ENCODE measurements at places on chromosomes 5 and 9.

DNA sequence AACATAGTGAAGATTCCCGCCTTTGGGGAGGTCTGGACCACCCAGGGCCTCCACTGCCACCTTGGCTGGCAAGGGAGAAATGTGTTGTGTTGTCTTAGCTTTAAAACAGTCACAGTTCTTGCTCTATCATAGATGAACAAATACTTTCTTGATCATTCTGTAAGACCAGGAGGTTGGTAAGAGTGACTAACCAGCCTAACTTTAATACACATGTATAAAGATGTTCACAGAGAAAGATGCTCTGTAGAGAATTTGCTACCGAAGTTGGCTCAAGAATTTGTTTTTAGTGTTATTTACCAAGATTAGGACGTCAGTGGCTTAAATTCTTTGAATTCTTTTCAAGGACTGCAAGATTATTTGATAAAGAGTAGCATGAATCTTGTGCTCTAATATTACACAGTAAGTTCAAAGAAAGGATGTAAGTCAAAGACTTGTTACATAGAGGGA, 28.4 kb downstream of the GLRX start:
- DNase-seq, result no peak

- DNase-seq, result no peak
Observed at GRCh38 chr5:155871623-155872022, 455.3 kb upstream of the SGCD start.

DNA sequence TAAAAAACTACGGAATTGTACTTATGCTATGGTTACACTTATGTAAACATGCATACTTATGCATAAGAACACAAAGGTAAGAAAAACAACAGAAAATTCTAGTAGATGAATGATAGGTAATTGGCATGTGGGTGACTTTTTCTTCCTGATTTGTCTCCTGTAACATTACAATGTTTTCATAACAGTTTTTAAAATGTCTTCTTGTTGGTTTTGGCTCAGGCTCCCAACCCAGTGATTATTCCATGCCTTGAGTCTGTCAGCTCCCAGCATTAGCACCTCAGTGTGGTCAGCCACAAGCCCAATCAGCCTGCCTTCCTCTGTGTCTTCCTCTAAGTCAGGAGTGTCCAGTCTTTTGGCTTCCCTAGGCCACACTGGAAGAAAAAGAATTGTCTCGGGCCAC, 7.9 kb upstream of the FOXE1 start:
- no peak for DNase-seq

GRCh38 chr9:69546265-69546664, 125.9 kb downstream of the APBA1 start:
- no peak for DNase-seq

GRCh38 chr5:39031041-39031440, 43.2 kb downstream of the RICTOR start:
- DNase-seq, result no peak

DNA sequence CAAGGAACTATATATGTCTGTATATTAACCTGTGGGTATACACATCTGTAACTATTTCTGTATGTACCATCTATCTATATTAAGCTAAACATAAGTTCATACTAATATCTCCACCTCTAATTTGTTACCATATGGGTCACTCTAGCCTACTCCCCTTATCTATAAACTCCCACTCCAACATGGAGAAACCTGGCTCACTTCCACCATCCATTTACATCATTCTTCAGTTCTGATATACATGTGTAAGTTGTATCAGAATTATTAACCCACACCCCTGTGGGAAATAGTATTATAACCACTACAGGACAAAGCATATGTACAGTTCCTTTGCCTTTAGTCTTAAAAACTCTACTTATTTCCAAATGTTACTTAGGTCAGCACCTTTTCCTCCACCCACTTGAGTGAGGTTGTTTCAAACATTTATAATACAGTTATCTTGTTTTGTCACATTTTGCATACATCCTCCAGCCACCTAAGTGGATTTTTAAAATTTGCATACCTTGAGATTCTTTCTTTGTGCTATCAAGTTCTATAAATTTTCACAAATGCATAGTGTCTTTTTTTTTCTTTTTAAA, 10.6 kb downstream of the NDFIP1 start:
- DNase-seq, result no peak

DNA sequence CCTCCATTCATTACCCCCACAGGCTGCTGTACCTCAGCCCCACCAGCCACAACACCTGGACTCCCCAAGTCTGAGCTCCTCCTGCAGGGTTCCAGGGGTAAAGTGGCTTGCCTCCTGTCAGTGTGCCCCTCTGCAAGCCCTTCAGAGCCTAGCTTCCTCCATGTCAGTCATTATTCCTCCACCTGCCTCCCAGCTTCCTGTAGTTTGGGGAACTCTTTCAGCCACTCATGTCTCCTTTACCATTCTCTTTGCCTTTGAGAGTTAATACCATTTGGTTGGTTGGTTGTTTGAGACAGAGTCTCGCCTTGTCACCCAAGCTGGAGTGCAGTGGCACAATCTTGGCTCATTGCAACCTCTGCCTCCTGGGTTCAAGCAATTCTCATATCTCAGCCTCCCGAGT, 36.2 kb downstream of the IRF1 start:
- no peak for DNase-seq

- no peak for DNase-seq
Observed at GRCh38 chr5:147248561-147248960, 13.7 kb downstream of the STK32A start.

DNA sequence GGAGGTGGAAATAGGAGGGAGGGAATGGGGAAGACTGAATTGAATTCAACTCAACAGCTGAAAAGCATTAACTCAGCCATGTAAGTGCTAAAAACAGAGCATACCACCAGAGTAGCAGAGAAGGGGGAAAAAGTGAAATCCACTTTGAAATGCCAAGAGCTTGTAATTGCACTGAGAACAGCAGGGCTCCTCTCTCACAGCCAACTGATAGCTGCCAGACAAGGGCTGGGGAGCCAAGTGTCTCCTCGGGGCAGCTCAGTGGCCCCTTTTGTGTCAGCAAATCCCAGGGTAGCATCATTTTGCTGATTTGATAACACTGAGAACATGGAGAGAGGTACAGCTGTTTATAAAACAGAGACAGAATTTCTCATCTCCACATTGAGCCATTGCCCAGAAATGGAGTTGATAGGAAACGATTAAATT, 182.5 kb downstream of the FRMD3 start:
- DNase-seq, result no peak

GRCh38 chr9:84111726-84112125, 131.1 kb downstream of the RMI1 start:
- DNase-seq, result no peak

GRCh38 chr5:131998431-131999040, 12.9 kb downstream of the ACSL6 start:
- no peak for DNase-seq

DNA sequence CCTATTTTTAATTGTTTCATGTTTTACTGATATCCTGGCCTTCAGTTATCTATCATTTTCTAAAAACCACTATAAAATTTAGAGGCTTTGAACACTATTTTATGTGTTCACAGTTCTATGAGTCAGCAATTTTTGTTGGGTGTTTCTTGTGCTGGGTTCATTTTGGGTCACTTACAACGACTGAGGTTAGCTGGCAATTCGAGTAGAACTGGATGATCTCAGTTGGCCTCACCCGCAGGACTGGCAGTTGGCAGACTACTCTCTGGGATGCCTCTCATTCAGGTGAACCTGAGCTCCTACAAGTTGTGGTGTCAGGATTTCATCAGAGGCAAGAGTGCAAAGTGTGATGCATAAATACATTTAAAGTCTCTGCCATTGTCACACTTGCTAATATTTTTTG, 151.0 kb upstream of the PAPPA start:
- no peak for DNase-seq

DNA sequence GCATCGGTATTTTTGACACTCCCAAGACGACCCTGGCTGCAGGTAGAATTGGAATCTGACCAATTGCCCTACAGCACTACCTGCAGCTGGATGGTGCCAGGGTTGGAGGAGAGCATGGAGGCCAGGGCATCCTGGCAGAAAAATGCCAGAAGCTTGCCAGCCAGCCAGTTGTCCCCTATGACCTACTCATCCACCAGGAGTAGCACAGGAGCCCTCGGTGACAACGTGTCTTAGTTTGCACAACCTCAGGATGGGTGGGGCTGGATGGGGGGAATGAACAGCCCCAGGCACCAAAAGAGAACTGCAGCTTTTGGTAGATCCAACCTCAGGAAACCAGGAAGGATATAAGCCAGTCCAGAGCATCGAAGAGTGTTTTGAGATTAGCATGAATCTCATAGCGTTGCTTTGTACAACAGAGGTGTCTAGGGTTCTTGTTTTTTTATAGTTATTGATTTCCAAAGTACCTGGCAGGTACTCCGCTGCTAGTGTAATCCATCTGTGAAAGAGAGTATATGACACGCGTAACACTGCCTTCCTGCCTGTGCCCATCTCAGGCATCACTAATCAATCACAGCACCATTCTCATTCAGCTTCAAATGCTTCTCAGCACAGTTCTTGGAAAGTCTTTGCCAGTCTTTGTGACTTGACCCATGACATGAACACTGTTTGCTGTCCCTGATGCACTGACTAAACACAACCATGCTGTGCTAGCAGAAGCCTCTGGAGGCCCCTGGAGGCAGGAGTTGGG, 36.7 kb upstream of the ASS1 start:
- DNase-seq, result no peak

All from activated CD4-positive, CD25-positive, alpha-beta regulatory T cell treated with anti-CD3 and anti-CD28 coated beads, Interleukin-2, amount 50 U/mL, for 16 hours (primary cell).